ENCODE measurements at places on chromosomes 12 and 14. TPM values are rescaled to one million over a fixed set of nuclear protein-coding genes. Genes with fewer than 3 reads are reported as not detected.

DNA sequence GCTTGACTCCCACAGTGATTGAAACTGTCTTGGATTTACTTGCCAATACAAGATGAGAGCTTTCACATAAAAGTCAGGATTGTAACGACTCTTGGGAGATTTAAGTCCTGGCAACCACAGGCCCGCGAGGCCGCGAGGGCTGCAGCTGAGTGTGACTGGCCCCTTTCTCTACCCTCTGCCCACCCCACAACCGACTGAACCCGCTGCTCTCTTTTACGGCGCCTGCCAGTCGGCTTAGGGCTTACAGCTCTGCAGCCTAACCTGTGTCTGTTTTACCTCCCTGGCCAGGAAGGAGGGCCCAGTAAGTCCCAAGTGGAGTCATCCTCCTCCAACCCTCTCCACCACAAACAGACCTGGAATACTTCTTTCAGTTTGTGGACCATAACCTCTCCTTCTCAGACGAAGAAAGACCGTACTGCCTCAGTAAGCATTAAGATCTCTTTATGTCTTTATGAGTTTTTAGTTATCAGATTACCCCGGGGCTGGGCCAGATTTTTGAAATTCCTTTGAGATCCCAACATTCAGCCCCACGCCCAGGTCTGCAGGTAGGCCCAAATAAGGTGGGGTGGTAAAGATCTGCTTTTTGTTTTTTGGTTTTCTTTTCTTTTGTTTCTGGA is 12.6 kb upstream of the TIGAR start:
- no peak for DNase-seq

GRCh38 chr12:31234053-31234840 is 91.7 kb downstream of the SINHCAF start:
- DNase-seq: no peak

DNA sequence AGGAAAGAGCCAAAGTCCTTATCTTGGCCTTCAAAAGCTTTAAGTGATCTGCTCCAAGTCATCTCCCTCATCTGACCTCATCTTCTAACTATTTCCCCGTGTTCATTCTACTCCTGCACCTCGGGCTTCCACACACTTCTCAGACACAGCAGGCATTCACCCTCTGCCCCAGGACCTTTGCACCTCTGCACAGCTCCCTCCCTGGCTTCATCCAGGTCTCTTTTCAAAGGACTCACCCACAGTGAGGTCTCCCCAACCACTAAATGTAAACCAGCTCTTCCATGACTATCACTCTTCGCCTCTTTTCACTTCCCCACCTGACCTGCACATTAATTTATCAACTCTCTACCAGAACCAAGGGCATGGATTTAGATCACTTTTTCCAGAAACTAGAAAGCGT is 161.8 kb downstream of the PIWIL1 start:
- DNase-seq: no peak

GRCh38 chr12:4275870-4276301 is 2.3 kb downstream of the CCND2 start:
- DNase-seq: no peak

GRCh38 chr12:99810718-99811593 is 163.4 kb downstream of the GARIN6 start:
- DNase-seq: peak; percentile 17

GRCh38 chr14:99166506-99166905 is 105.5 kb downstream of the BCL11B start:
- no peak for DNase-seq

The AQP6 gene
- not detected for total RNA-seq

The LTB4R gene
- 2.2 TPM for total RNA-seq

The KCNJ8 gene
- total RNA-seq: not detected

The HOTAIR gene
- total RNA-seq: not detected
